ENCODE measurements at places on chromosomes 1 and 21.

GRCh38 chr1:33660244-33660643, 187.8 kb downstream of the ZSCAN20 start:
- DNase-seq, result no peak

DNA sequence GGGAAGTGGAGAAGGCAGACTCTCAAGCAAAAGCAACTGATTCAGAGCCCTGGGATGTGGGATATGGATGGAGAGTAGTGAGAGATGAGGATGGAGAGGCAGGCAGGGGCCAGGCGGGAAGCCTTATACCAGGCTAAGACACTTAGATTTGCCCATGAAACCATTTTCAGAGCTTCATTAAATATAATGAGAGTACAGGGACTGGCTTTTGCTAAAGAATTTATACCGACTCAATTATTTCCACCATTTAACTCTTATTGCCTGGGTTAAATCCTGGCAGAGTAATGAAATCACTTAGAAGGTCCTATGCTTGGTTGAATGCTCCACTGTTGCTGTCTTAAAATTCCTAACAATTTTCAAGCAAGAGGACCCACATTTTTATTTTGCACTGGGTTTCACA, 311.7 kb downstream of the KCNH1 start:
- DNase-seq, result no peak

- DNase-seq, result no peak
These were observed 19.9 kb upstream of the TMEM39B start for GRCh38 chr1:32052887-32053286.

- no peak for DNase-seq
These were observed 25.7 kb upstream of the SLC30A10 start for GRCh38 chr1:219954052-219954451.

GRCh38 chr1:223249854-223250631, 107.0 kb upstream of the TLR5 start:
- DNase-seq, result no peak

- DNase-seq, result no peak
These were observed 86.7 kb downstream of the USP24 start for GRCh38 chr1:55128418-55128995.

DNA sequence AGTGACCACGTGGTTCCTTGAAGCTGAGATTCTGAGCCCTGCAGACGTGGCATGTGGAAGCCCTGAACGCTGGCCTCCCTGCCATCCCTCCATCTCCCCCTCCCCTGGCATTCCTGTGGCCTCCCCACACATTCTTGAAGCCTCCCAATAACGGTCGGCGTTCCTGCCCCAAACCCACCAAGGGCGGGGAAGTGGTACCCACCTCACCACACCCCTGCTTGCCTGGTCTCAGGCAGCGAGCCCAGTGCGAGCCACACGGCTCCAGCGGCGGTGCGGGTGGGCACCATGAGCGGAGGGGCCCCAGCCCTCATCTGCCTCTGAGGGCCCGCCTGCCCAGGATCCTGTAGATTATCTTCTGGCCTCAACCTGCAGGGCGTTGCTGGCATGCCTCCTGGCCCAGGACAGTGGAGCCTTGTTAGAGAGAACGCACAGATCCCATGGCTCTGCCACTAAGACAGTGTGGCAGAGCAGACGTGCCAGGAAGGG, 20.6 kb upstream of the PRELP start:
- no peak for DNase-seq

DNA sequence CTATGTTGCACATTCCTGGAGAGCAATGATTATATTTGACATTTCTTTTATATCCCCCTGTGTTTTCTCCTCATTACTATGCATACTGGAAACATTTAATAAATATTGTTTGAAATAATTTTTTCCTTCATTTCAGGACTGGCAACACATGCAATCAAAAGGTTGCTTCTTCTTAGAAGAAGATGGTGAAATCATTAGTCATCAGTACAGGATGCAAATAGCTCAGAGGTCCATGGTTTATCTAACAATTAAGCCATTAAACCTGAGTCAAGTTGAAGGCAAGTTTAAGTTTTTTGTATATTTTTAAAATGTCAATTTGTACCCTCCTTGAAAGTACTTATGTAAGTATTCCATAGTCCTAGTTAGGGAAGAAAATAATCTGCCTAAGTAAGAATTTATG, 22.5 kb downstream of the EFCAB7 start:
- no peak for DNase-seq
